Suppressor macrophage (primary cell): ENCODE measurements at places on chromosomes 3 and 15.

- DNase-seq = no peak
Observed at GRCh38 chr3:1183320-1184048, 90.7 kb downstream of the CNTN6 start.

DNA sequence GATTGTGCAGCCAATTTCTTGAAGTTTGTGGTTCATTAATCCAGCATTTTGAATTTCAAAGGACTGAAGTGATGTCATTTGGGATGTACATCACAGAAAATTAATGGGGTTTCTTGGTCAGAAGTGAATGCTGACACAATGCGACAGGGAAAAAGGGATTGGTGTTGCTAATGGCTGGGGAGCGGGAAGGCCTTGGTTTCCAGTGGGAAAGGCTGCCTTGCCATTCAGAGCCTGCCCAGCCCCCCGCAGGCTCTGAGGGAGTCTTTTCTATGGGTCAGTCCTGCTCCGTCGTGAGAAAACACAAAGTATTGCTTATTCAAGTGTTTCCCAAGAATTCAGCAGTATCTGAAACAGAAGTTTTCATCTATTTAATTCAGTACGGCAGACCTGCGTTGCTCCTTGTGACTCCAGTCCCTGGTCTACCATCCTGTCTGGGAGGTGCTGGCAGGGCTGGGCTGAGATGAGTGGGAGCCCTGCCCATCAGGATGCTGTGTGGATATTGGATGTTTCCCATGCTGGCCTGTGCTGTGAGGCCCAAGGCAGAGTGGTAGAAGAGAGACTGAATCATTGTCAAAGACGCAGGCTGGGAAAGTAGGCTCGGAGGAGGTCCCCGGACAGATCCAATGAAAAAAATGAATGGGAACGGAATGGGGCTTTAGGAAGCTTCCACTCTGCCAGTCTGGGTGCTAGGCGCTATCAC lies 111.2 kb upstream of the KLHL25 start:
- DNase-seq = no peak

DNA sequence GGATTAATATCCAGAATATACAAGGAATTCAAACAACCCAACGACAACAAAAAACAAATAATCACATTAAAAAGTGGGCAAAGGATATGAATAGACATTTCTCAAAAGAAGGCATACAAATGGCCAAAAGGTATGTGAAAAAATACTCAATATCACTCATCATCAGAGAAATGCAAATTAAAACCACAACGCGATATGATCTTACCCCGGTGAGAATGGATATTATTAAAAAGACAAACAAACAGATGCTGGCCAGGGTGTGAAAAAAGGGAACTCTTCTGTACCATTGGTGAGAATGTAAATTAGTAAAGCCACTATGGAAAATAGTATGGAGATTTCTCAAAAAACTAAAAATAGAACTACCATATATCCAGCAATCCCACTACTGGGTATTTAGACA lies 43.5 kb upstream of the MEF2A start:
- no peak for DNase-seq

DNA sequence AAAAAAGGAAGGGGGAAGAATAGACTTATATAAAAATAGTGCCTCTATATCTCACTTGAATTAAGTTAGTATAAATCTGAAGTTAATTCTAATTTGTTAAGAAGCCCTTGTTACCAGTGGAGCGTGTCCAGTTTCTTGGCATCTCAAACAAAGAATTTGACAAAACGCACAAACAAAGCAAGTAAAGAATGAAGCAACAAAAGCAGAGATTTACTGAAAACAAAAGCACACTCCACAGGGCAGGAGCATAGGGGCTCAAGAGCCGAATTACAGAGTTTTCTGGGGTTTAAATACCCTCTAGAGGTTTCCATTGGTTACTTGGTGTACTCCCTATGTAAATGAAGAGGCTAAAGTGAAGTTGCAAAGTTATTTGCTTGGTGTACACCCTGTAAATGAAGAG lies 34.0 kb upstream of the GK5 start:
- no peak for DNase-seq

DNA sequence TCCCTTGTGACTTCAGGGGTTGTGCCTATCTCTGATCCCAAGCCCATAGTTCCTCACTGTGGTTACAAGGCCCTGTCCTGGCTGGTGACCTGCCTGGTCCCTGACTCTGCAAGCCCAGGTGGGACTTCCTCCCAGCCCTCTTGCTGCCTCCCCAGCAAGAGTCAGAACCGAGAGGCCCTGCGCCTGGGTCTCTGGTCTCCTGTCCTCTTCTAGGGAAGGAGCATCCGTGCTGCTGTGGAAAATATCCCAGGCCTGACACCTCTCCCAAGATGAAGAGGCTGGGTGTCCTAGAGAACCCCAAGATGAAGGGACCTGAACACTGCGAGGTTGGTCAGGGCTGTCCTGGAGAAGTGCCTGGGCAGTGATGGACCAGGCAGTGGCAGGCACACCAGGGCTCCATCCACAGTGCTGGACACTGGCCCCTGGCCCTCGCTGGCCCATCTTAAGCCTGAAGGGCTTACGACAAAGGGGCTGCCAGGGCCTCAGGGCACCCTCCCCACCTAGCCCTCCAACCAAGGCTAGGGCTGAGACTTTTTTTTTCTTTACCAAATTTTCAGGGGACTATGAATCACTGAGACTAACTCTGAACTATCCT lies 32.7 kb downstream of the PTH1R start:
- no peak for DNase-seq

DNA sequence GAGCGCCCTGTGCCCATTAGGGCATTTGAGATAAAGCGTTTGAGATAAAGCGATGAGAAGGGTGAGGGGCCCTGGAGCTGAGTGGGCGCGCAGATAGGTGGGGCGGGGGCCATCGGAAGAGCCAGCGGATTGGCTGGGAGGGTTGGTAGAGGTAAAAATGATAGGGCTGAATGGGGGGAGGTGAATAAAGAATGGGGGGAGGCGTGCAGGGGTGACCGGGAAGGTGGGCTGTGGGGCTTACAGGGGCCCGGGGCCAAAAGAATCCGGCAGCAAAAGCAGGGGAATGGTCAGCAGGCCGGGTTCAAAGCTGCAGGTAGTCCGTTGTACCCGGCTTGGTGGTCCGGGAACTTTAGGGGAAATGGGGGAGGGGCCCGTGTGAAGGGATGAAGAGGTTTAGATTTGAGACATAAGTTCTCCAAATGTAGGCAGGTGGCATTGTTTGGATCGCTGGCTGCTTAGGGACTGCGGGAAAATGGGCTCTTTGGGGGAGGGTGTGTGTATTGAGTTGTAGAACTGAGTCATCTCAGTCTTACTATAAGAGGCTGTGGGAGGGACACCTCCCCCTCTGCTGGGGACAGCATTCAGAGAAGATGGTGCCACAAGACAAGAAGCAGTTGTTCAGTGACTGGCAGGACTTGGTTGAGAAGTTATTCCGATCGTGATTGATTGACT lies 610 bp downstream of the ARID3B start:
- DNase-seq = peak; percentile 81

- DNase-seq = no peak
Observed at GRCh38 chr3:66479532-66479947, 21.3 kb downstream of the LRIG1 start.

GRCh38 chr3:182330646-182331045 lies 462.7 kb upstream of the ATP11B start:
- no peak for DNase-seq

DNA sequence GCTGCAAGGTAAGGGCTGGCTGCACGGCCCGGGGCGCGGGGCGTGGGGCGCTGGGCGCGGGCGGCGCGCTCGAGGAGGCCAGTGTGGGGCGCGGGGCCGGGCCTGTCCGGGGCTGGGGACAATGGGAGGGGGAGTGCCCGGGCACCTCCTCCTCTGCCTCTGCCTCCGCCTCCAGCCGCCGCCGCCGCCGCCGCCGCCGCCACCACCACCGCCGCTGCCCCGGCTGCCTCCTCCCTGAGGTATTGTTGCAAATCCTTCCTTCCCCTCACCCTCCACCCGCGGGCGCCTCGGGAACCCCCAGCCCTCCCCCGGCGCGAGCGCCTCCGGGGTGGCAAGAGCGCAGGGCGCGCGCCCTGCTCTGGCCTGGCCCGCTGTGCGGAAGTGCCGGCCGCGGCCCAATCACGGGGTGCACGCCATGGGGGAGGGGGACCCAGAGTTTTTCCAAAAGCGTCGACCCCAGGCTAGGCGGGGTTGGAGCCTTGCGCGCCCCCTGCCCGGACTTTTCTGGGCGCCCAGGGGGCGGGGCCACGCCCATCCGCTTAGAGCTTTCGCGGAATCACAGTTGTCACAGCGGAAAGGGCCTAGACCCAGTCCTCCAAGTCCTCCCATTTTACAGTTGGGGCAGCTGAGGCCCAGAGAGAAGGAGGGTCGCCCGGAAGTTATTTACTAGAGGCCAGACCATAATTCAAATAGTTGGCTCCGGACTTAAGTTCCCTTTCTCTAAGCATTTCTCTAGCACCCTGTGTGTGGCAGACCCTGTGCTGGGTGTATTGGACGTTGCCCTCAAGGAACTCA lies at the start of gene LPP:
Gene LPP (plus strand): TSS at position 144 of the 795 bp plus-strand sequence. CDS start 251,964 bp downstream, outside the sequence.
- peak; percentile 91 for DNase-seq
